ENCODE measurements at places on chromosomes 3 and 15. TPM values are rescaled to one million over a fixed set of nuclear protein-coding genes. Genes with fewer than 3 reads are reported as not detected.

Gene ZNF445
- 10.5 TPM for total RNA-seq

Gene FOXL2
- total RNA-seq = not detected

Gene CHRM5
- not detected for total RNA-seq

Gene ALG3
- total RNA-seq = 68.9 TPM

Gene TMEM202
- not detected for total RNA-seq

Gene ENTPD3
- total RNA-seq = 2.2 TPM

Gene GPR156
- total RNA-seq = 0.27 TPM

Gene EOMES
- total RNA-seq = not detected

Gene DOCK3
- total RNA-seq = 0.77 TPM

Gene MINDY2
- total RNA-seq = 19.3 TPM

GRCh38 chr3:52715714-52716305 is 9.9 kb downstream of the SPCS1 start:
- no peak overlapping the region for H3K4me3 ChIP-seq
- H3K27ac ChIP-seq = no peak overlapping the region

GRCh38 chr3:48553886-48554845 is 2.4 kb downstream of the PFKFB4 start:
- DNase-seq = no peak
- H3K4me3 ChIP-seq = no peak overlapping the region
- H3K27me3 ChIP-seq = no peaks in the 10 kb centered on the region
- H3K27ac ChIP-seq = no peak overlapping the region

DNA sequence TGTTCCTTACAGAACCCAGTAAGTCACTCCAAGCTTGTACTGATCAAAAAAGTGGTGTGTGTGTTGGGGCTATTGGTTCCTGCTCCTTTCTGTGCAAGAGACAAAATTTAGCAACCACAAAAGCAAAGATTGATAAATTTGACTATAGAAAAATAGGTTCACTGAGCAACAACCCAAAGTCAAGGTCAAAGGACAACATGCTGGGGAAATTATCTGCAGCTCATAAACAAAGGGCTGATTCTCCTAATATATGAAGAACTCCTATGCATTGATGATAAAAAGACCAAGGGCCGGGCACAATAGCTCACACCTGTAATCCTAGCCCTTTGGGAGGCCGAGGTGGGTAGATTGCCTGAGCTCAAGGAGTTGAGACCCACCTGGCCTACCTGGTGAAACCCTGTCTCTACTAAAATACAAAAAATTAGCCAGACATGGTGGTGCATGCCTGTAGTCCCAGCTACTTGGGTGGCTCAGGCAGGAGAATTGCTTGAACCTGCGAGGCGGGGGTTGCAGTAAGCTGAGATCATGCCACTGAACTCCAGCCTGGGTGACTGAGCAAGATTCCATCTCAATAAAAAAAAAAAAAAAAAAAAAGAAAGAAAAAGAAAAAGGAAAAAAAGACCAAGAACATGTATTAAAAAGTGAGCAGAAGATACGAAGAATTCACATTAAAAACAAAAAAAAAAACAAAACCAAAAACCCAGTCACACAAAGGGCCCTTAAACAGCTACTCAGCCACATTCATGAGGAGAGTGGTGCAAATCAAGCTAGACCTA is 29.8 kb downstream of the PPCDC start:
- no peak overlapping the region for H3K27ac ChIP-seq
- peaks cover 15% of the 10 kb centered on the region for H3K4me1 ChIP-seq
- no peak overlapping the region for H3K4me3 ChIP-seq
- DNase-seq = no peak
- H3K36me3 ChIP-seq = no peaks in the 10 kb centered on the region

- H3K4me3 ChIP-seq = no peak overlapping the region
- no peak overlapping the region for H3K27ac ChIP-seq
- H3K4me1 ChIP-seq = peaks cover 4% of the 10 kb centered on the region
- H3K36me3 ChIP-seq = no peaks in the 10 kb centered on the region
- no peaks in the 10 kb centered on the region for H3K27me3 ChIP-seq
Measured at GRCh38 chr15:61032600-61033286, 196.4 kb downstream of the RORA start.

- no peaks in the 10 kb centered on the region for H3K27me3 ChIP-seq
- peaks cover 6% of the 10 kb centered on the region for H3K4me1 ChIP-seq
- H3K27ac ChIP-seq = no peak overlapping the region
- DNase-seq = peak; percentile 6
- no peak overlapping the region for H3K4me3 ChIP-seq
Measured at GRCh38 chr3:131602011-131602779, 99.4 kb upstream of the MRPL3 start.

DNA sequence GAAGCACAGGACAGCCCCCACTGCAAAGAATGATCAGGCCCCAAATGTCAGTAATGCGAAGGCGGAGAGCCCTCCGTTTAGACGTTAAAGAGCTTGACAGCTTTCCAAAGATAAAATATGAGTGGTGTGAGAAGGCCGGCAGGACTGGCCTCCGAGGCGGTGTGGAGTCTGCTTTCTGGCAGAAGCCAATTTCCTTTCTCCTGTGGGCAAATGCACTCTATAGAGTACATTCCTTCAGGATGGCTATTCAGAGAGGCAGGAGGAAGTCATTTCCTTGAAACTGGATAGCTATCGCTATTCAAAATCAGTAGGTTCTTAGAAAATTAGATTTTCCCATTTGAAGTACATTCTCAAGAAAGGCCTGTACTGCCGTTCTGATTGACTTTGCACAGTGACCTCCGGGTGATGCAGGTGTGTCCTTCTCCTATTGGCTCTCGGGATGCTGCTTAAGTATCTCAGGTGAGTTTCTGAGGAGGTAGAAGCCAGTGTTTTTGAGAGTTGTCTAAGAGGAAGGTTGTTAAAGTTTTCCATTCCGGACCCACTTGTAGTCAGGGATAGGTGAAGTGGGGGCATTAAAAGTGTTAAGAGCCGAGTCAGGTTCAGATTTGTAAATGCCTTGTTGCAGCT is 72.8 kb upstream of the MYZAP start:
- no peak overlapping the region for H3K4me3 ChIP-seq
- H3K36me3 ChIP-seq = no peaks in the 10 kb centered on the region
- DNase-seq = no peak
- no peak overlapping the region for H3K27ac ChIP-seq
- no peaks in the 10 kb centered on the region for H3K27me3 ChIP-seq

GRCh38 chr3:190677001-190677400 is 163.1 kb downstream of the IL1RAP start:
- H3K36me3 ChIP-seq = no peaks in the 10 kb centered on the region
- no peak overlapping the region for H3K27ac ChIP-seq
- no peak for DNase-seq
- H3K27me3 ChIP-seq = no peaks in the 10 kb centered on the region

DNA sequence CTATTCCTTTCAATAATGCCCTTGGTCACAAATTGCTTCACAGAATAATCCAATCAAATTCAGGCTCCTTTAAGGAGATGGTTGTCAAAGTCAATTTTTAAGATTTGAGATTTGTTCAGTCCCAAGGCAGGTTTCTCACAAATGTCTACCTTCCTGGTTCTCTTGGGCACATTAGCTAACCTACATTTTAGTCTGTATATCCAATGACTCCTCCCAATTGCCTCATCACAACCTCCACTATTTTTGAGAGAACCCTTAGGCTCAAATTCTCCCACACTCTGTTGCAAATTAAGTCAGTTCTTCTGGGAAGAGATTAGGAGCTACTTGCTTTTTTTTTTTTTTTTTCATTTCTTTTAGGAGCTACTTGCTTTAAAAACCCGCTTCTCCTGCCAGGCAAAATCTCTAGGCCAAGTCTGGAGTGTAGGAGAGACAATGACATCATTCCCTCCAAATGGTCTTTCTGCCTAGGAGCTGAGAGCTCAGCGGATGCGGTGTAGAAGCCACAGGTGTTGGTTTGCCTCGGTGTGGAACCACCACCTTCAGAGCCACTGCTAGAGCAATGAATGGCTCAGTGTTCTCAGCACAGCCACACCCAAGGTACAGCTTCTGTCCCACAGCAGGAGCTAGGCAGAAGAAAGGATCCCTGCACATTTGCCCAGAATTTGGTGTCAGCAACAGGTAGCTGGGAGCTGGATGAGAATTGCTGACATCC is 10.0 kb upstream of the INO80 start:
- H3K4me1 ChIP-seq = no peaks in the 10 kb centered on the region
- H3K36me3 ChIP-seq = no peaks in the 10 kb centered on the region
- DNase-seq = no peak
- no peak overlapping the region for H3K4me3 ChIP-seq
- no peak overlapping the region for H3K27ac ChIP-seq

DNA sequence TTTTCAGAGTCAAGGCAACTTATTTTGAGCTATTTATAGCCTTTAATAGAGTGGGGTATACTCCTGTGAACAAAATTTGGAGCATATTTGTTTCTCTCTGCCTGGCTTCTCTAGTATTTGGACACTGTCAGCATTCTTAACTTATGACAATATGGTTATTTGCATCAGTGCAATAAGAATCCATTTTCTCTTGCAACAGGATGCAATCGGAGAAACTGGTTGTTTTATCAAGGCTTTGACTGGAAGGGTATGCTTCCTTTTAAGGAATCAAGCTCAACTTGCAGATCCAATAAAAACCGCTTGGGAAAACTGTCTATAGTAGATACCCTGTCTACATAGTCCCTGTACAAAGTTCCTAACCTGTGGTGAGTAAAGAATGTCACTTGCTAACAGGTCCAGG is 106.7 kb downstream of the DPH6 start:
- DNase-seq = no peak
- no peak overlapping the region for H3K4me3 ChIP-seq
- peaks cover 5% of the 10 kb centered on the region for H3K4me1 ChIP-seq

DNA sequence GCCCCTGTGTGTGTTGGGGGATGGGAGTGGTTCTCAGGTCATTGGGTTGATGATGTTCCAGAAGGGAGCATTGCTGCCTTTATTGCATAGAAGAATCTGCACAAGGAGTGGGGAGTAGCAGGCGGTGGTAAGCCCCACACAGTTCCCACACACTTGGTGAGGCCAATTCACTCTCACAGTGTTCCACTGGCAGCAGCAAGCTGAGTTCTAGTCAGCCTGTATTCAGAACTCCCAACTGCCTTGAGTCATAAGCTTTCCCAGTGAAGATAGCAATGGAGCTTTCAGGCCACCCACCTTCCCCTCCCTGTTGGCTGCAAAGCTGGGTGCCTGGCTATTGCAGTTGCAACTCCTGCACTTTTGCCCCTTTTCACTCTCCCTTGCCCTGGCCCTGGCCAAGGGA is 181.1 kb upstream of the RBMS3 start:
- H3K27me3 ChIP-seq = no peaks in the 10 kb centered on the region
- no peak for DNase-seq
- H3K4me3 ChIP-seq = no peak overlapping the region

- DNase-seq = no peak
- no peak overlapping the region for H3K27ac ChIP-seq
- no peaks in the 10 kb centered on the region for H3K27me3 ChIP-seq
- H3K4me1 ChIP-seq = no peaks in the 10 kb centered on the region
Measured at GRCh38 chr15:80749589-80749988, 29.6 kb upstream of the CEMIP start.

- no peaks in the 10 kb centered on the region for H3K36me3 ChIP-seq
- peaks cover 30% of the 10 kb centered on the region for H3K27me3 ChIP-seq
- H3K27ac ChIP-seq = no peak overlapping the region
Measured at GRCh38 chr3:89113893-89114840, 6.7 kb downstream of the EPHA3 start.

GRCh38 chr3:168251371-168251770 is 155.6 kb upstream of the GOLIM4 start:
- H3K4me3 ChIP-seq = no peak overlapping the region
- no peak for DNase-seq
- H3K27ac ChIP-seq = no peak overlapping the region
- H3K27me3 ChIP-seq = peaks cover 24% of the 10 kb centered on the region
- peaks cover 8% of the 10 kb centered on the region for H3K4me1 ChIP-seq

DNA sequence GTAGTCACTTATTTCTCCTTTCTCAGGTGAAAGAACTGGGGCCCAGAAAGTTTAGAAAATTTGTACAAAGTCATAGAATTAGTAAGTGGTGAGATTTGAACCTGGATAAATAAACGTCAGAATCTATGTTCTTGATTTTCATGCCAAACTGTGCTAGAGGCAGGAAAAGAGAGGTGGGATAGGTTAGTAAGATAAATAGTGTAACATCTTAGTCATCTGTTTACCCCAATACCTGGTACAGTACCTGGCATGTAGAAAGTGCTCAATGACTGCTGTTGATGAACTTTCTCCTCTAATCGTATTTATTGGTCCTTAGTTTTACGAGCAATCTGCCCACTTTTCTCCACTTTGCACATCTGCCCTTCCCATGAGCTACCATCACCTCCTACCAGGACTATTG is 124.9 kb downstream of the MITF start:
- no peak overlapping the region for H3K4me3 ChIP-seq
- no peak overlapping the region for H3K27ac ChIP-seq
- no peak for DNase-seq
- H3K27me3 ChIP-seq = no peaks in the 10 kb centered on the region

GRCh38 chr15:62951481-62951880 is 91.1 kb upstream of the TPM1 start:
- no peak for DNase-seq
- H3K36me3 ChIP-seq = no peaks in the 10 kb centered on the region
- H3K4me3 ChIP-seq = no peak overlapping the region
- no peaks in the 10 kb centered on the region for H3K27me3 ChIP-seq
- H3K27ac ChIP-seq = no peak overlapping the region
- H3K4me1 ChIP-seq = no peaks in the 10 kb centered on the region

DNA sequence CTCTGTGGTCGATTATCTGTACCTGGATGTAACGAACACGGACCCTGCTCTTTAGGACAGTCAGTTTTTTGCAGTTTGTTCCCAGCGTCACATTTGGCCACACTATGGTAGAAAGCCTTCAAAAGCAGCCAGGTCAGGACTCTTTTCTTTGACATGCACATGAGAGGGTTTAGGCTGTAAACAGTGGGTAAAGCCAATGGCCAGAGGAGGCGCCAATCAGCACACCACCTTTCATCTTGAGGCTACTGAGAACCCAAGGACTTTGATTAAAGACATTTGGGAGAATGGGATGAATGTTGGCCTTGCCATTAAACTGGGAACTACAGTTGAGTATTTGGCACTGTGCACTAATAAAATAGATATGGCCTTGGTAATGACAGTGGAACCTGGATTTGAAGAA is 225.9 kb downstream of the OXSM start:
- no peaks in the 10 kb centered on the region for H3K4me1 ChIP-seq
- no peaks in the 10 kb centered on the region for H3K27me3 ChIP-seq
- H3K36me3 ChIP-seq = no peaks in the 10 kb centered on the region
- DNase-seq = no peak
- H3K27ac ChIP-seq = no peak overlapping the region

DNA sequence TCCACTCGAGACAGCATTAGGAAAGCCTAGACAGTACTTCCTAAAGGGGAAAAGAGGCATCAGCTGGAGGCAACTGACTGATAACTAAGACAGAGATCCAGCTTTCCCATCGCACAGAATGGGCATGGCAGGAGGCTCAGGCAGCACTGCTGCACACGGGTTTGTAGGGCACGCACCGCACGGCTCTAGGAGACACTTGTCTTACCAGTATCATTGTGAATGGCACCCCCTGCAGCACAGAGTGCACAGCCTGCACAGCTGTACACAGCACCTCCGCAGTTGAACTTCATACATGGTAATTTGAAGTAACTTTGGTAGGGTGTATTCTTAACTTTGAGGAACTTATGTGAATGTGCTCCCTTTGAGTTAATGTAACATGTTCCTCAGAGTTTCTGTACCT is 281.6 kb downstream of the PLCL2 start:
- H3K27ac ChIP-seq = no peak overlapping the region
- no peaks in the 10 kb centered on the region for H3K36me3 ChIP-seq
- no peak for DNase-seq
- H3K4me3 ChIP-seq = no peak overlapping the region

- H3K4me1 ChIP-seq = no peaks in the 10 kb centered on the region
- no peak for DNase-seq
- peak overlapping the region; percentile 32 for H3K27ac ChIP-seq
- H3K36me3 ChIP-seq = no peaks in the 10 kb centered on the region
Measured at GRCh38 chr3:159843840-159844730, 144.6 kb upstream of the IL12A start.
